ENCODE measurements at places on chromosomes 4 and X. TPM values are rescaled to one million over a fixed set of nuclear protein-coding genes. Genes with fewer than 3 reads are reported as not detected.

Gene FGF13
- total RNA-seq = not detected

Gene MAGEC3
- not detected for total RNA-seq

Gene FAT4
- 1.4 TPM for total RNA-seq

Gene ASB5
- 0.02 TPM for total RNA-seq

Gene MAMLD1
- 9.3 TPM for total RNA-seq

Gene SORCS2
- total RNA-seq = 4.1 TPM

All from A549 treated with CORT108297 at 1 μM for 4 hours (cell line).